ENCODE measurements at places on chromosomes 5 and 9.

- DNase-seq, result no peak
Observed at GRCh38 chr5:160926428-160926827, 74.4 kb upstream of the ATP10B start.

- no peak for DNase-seq
Observed at GRCh38 chr9:84659313-84659712, 10.2 kb upstream of the NTRK2 start.

- peak; percentile 24 for DNase-seq
Observed at GRCh38 chr9:88988796-88989641, 2.2 kb upstream of the S1PR3 start.

DNA sequence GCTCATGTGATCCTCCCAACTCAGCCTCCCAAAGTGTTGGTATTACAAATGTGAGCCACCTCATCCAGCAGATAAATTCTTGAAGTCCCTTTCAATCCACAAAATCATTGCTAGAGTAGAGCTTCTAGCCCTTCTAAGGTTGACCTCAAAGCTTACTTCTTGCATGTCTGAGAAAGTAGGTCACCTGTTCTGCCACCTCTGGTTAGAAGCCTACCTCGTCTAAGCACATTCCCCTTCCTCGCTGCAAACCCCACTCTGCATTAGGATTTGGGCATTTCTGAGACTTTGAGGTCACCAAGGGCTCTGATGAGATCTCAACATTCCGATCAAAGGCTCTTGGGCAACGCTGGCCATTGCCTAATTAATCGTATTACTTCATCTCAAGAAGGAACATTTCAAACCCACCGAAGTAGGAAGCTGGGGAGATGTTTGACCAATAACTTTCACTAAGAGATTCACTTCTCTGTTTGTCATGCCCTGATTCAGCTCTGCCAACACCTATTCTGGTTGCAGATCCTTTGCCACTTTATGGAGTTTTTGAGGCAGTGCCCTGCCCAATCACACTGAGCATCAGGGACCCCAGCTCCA is 8.6 kb downstream of the ADAM19 start:
- DNase-seq, result no peak

DNA sequence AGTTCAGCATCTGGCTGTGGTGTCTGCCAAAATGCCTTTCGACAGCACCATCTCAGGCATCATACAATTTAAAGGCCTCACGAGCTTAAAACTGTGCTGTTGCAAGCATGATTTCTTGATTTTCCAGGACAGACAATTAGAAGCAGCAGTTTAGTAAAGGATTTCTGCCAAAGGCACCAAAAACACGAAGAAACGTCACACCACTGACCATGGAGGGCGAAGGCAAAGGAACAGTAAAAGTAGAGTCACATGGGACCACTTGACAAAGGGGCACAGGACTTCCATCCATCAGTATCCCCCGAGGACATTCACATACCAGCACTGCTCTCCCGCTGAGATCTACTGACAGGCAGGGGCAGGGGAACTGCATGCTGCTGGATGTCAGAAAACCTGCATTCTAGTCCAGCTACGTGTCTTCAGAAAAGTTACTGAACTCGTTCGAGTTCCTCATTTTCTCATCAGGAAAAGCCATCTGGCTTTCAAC is 70.4 kb upstream of the FBXW11 start:
- peak; percentile 79 for DNase-seq

DNA sequence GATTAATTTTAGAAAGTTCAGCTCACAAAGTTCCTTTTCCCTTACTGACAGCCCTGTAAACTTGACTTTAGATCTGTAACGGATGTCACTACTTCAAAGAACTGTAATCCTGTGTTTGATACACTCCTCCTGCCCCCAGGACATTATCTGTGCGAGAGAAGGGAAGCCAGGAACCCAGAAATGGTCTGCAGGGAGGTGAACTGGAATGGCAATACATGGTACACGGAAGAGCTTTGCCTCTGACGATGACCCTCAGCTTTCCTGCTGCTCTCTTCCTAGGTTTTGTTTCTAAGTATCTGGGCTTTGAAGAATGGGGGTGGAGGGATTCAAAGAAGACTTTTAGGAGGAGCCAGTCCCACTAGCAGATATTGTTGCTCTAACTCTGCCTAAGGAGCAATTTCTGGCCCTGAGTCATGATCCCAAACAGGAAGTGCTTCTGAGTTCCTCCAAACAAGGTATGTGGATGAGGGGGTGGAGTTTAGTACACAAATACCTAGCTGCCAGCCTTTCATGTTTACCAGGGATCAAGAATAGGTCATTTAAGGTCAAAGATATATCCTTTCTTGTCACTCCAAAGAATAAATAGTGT is 43.4 kb upstream of the TMC1 start:
- DNase-seq, result no peak

DNA sequence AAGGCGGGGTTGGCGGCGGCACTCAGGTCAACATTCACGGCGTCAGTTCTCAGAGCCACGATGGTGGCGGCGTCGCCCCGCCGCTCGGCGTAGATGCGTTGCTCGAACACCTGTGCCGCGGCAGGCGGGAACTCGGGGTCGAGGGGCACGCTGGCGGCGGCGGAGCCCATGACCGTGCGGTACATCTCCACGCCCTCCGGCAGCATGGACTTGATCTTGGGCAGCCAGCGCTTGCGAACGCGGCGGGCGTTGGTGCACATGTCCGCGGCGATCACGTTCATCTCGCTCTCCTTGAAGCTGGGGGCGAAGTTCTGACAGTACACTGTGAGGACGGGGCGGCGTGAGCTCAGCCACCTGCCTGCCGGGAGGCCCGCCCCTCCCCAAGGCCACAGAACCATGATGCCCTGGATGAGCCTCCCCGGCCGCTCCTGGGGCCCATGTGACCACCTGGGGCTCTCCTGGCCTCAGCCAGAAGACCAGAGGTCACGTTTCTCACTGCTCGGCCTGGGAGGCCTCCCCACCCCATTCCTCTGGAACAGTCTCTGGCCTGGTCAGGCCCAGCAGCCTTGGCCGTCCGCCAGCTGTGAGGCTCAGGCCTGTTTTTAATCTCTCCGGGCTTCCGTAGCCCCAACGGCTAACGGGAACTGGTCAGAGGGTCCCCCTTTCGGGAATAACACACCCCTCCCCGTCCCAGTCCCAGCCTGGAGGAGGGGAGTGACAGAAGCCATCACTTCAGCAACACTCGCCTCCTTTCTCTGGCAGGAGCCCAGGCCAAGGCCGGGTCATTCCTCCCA is 50.7 kb upstream of the UBAC1 start:
- DNase-seq, result no peak

DNA sequence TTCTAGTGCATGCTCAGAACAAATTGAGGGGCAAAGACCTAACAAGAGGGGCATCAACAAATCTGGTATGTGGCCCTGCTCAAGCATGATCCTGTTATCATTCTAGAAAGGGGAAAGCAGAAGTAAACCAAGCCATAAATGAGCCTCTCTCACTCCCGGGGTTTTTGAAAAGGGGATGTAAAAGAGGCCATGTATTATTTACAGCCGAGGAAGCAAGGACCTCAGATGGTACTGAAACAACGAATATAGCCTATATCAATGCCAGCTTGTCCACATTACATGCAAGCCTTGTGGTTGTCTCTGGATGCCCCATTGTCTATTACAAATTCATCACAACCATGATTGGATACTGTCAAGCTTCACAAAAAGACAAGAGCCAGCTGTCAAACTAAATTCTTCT is 211.3 kb downstream of the DCP2 start:
- no peak for DNase-seq

GRCh38 chr9:883011-883410 is 41.5 kb downstream of the DMRT1 start:
- no peak for DNase-seq

GRCh38 chr5:130350131-130350530 is 445.9 kb downstream of the CHSY3 start:
- no peak for DNase-seq

- DNase-seq, result no peak
Observed at GRCh38 chr9:33331377-33331891, 41.1 kb downstream of the NFX1 start.

DNA sequence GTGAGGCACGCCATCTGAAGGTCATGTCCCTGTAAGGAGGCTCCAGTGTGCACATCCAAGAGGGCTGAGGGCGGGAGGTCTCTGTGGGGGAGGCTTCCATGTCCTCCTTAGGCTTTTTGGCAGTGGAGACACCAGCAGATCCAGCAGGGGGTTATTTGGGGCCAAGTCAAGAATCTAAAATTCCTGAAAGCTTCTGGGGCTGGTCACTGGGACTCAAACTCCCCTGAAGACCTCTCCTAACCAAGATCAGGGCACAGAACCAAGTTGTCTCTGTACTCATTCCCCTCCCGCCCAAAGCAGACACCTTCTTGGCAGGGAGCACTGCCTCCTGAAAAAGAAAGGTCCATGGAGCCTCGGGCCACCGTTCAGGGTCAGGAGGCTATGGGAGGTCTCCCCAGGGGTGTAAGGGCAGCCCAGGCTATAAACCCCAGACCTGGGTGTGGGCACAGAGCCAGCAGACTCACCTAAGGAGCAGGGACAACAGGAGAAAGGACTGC is 127.4 kb upstream of the ADRA1B start:
- DNase-seq, result no peak

- no peak for DNase-seq
Observed at GRCh38 chr5:164370841-164371240, 865.4 kb downstream of the MAT2B start.
